ENCODE measurements at places on chromosomes 13 and 19.
A peak's percentile ranks its signal among the peaks of the same experiment; 100 is the strongest.

DNA sequence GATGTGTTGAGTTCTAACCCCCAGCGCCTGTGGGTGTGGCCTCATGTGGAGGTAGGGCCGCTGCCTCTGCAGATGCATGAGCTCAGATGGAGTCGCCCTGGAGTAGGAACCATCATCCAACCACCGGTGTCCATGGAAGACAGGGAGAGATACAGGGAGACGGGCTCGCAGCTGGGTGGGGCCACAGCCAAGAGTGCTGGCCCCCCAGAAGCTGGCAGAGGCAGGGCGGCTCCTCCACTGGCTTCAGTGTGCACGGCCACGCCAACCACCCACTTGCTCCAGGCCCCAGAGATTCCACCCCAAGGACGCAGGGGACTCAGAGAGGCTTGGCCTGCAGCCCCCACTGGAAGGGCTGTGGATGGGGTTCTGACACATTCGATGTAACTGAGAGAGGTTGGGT, 5.4 kb upstream of the MCF2L start:
- no peak for DNase-seq

GRCh38 chr13:66644855-66645460, 585.2 kb downstream of the PCDH9 start:
- no peak for DNase-seq

DNA sequence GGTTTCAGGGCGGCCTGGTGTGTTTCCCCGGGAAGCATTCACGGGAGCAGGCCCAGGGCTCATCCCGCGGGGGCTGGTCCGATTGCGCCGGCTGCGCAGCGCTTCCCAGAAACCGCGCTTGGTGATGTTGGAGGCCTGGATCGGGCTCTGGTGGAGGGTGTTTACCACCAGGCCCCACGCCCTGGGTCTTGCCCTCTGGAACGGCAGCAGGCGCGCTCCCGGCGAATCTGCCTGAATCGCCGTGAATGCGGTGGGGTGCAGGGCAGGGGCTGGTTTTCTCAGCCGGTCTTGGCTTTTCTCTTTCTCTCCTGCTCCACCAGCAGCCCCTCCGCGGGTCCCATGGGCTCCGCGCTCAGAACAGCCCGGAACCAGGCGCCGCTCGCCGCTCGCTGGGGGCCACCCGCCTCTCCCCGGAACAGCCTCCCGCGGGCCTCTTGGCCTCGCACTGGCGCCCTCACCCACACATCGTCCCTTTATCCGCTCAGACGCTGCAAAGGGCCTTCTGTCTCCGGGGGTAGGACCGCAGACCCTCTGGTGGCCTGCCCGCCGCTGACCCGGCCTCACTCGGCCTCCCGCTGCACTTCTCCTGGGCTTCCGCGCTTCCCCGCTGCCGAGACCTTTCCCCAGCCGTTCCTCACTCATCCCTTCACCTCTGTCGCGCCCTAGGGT, 69.4 kb upstream of the GJB6 start:
- DNase-seq, result no peak

DNA sequence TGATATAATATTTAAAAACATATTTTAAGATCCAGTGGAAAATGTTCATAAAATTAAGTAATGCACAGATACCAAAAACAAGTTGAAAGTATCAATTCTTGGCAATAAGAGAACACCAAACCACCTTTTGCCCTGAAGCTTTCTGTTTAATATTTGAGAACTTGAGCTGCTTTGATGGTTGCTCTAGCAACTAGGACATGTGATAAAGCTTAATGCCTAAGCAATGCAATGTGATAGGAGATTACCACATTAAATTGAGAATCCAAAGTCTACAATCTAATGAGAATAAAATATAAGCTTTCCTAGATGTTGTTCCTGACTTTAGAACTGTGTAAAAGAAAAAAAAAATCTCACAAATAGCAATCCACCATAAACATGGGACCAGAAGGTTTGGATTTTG, 1367.5 kb upstream of the PCDH9 start:
- DNase-seq, result no peak

GRCh38 chr19:41426952-41427646, at the start of gene B3GNT8:
Gene B3GNT8, minus strand, starts transcription at chr19:41427374. Its CDS starts 596 bp downstream, at chr19:41426778.
- no peak for DNase-seq

GRCh38 chr13:113209336-113209758, at the start of gene CUL4A:
Gene CUL4A, plus strand, starts transcription at chr13:113209613. Its CDS starts 15 bp downstream, at chr13:113209628.
- peak; percentile 56 for DNase-seq

DNA sequence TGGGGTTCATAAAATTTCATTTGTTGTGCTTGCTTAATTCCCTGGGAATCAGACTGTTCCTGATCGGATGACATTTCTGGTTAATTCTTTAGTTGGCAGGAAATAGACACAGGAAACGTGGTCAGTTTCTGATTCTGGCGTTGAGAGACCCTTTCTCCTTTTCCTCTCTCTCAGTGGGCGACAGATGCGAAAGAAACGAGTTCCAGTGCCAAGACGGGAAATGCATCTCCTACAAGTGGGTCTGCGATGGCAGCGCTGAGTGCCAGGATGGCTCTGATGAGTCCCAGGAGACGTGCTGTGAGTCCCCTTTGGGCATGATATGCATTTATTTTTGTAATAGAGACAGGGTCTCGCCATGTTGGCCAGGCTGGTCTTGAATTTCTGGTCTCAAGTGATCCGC, 10.8 kb downstream of the LDLR start:
- DNase-seq, result no peak

DNA sequence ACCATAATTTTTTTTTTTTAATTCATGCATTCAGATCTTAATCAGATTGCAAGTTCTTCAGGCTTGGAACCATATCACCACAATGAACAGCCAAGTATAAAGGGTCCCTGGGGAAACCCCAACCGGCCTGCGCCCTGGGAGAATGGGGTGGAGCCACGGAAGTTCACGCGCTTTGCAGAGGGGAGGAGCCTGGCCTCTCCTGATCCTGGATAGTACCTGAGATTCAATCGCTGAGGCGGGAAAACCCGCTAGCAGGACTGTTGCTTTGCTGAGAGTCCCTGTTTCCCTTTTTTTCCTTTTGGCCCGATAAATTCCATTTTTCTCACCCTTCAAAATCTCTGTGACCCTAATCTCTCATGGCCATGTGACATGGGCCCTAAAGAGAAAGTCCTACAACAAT, 385.1 kb downstream of the IRS2 start:
- no peak for DNase-seq

DNA sequence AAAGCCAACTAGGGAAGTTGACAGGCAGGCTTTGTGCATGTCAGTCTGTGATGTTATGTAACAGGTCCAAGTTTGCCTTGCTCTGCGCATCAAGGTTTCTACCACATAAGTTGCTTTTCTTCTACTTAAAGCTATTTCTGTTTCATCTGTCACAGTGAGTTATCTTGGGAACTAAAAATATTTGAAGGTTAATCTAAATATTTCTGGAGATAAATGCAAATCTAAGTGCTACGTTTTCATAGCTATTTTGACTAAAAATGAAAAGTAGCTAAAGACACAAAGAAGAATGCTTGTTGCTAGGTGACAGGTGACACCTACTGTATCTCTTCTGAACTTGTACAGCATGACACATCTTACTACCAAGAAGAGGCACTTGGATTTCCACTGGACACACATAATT, 135.6 kb downstream of the KLF12 start:
- DNase-seq, result no peak

DNA sequence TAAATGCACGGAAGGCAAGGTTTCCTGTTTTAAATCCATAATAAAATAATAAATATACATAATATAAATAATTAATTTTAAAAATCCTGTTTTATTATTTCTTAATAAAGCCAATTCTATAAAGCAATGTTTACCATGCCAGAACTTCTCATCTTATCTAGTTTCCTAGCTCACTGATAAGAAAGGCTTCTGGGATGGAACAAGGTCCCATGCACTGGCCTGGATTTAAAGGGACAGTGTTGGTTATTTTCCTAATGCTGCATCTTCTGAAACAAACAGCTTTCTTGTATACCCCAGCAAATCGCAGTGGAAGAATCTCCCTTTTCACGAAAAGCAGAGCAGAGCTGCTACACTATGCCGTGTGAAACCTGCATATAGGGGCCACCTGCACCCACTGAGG, 68.8 kb downstream of the LNX2 start:
- no peak for DNase-seq

DNA sequence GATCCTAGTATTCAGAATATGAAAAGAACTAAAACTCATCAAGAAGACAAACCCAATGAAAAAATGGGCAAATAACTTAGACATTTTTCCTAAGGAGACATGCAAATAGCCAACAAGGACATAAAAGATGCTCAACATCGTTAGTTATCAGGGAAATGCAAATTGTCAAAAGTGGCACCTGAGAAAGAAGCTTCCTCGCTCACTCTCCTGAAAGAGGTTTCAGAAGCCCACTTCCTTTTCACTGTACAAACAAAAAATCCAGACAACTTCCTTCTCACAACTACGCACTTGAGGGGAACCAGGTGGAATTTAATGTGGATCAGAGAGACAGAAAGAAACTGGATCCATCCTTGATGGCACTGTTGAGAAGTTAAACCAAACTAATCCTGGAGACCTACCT, 41.5 kb downstream of the KLF12 start:
- DNase-seq, result no peak

DNA sequence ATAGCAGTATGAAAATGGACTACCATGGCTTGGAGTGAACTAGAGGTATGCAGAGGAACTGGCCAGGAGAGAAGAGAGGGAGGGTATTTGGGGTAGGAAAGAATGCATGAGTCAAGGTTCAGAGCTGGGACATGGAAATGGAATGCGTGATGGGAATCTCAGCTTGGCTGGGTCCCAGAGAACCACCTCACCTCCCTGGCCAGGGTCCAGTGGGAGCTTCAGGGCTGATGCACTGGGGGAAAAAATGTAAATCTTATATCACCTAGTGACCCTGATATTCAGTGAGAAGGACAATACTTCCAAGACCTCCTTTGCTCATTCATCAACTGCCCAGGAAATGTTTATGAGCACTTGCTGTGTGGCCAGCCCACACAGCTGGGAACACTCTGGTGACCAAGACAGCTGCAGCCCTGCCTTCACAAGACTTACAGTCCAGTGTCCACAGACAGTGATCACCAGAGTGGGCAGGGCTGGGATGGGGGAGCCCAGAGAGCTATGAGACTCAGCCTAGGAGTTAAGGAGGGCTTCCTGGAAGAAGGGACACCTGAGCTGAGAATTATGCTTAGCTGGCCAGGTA, 12.8 kb downstream of the IGSF23 start:
- no peak for DNase-seq

GRCh38 chr19:54281007-54281728, at the start of gene LILRB2:
Gene LILRB2, minus strand, starts transcription at chr19:54281110. Its CDS starts 614 bp downstream, at chr19:54280496.
- DNase-seq, result no peak

GRCh38 chr13:97875218-97875617, 78.3 kb upstream of the IPO5 start:
- DNase-seq, result no peak

- DNase-seq, result no peak
Observed at GRCh38 chr13:97429681-97430081, 4.3 kb upstream of the RAP2A start.
